Activated naive CD8-positive, alpha-beta T cell treated with anti-CD3 and anti-CD28 coated beads for 36 hours (primary cell): ENCODE measurements at places on chromosomes 5 and 9. TPM values are rescaled to one million over a fixed set of nuclear protein-coding genes. Genes with fewer than 3 reads are reported as not detected.

The TXN gene
- total RNA-seq = 321 TPM

The CXCL14 gene
- not detected for total RNA-seq

The ORM2 gene
- not detected for total RNA-seq

The PCDHA6 gene
- total RNA-seq = not detected

The SVEP1 gene
- not detected for total RNA-seq

The LRRC8A gene
- 19.9 TPM for total RNA-seq

The OBP2B gene
- total RNA-seq = not detected

The PHF2 gene
- total RNA-seq = 15.6 TPM

The PCDHA10 gene
- not detected for total RNA-seq

The PTCH1 gene
- 4.8 TPM for total RNA-seq

The ITGA1 gene
- 9.9 TPM for total RNA-seq

DNA sequence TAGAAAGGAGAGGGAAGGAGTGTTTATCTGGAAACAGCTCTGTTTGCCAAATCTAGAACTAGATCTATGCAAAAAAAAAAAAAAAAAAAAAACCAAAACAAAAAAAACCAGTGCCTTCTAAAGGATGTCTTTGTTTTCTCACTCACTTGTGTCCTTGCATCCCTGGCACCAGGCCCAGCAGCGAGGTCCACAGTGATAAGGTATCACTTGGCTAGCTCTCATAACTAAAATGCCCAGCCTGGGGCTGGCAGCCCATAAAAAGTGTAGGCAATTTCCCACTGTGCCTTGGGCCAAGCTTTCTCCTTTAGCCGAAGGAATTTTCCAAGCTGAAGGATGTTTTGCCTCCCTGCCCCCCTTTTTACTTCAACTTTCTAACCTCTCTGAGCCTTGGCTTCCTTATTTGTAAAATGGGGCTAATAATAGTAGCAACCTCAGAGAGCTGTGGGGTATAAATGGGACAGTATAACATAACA, 20.8 kb downstream of the RGS3 start:
- DNase-seq = no peak

DNA sequence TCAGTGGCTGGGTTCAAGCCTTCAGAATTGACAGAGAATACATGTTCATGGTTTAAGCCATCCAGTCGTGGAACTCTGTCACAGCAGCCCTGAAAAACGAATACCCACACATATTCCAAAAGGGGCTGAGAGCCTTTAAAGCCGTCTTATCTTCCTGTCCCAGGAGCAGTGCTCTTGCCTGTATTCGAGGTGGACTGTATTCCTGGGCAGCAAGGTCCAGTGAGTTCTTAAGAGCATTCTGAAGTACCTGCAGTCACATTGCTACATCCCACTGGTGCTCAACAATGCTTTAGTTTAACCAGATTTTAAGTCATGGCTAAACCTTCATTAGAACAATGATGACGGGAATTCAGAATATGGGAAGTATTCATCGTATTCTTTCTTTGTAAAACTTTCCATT, 380.7 kb upstream of the KLF4 start:
- no peak for DNase-seq

GRCh38 chr5:86460519-86460918, 157.2 kb upstream of the COX7C start:
- no peak for DNase-seq

DNA sequence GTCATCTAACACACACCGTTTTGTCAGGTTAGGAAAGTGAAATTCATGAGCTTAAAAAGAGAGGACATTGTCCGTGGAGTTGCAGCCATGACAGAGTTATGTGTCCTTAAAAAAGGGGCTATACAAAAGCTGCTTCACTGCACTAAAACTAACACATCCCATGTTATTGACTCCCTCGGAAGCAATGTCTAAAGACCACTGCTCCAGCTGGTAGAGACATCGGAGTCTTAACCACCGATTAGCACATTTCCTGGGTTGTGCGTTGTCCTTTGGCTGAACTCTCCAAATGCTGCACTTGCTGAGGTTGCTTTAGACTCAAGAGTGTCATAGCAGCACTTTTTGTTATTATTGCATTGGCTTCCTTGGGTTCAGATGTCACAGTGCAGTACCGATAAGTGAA, 128.3 kb upstream of the C9orf72 start:
- DNase-seq = no peak

GRCh38 chr9:27094640-27095298, 14.3 kb upstream of the TEK start:
- DNase-seq = no peak

DNA sequence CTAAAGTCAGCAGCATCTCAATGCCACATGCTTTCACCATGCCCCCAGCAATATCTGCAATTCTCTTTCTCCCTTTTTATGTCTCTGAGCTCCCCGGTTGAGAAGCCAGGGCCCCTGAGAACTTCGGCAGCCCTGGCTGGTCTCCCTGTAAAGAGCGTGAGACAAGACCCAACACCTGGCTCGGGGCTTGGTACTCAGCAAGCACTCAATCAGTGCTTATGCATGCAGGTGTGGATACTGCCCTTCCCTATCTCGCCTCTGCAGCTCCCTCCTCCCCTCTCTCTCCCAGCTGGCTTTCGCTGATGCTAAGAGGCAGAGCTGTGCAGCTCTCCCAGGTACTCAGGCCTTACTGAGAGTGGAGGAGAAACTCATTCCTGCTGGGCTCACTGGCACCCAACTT, 41.7 kb upstream of the AKNA start:
- DNase-seq = no peak

DNA sequence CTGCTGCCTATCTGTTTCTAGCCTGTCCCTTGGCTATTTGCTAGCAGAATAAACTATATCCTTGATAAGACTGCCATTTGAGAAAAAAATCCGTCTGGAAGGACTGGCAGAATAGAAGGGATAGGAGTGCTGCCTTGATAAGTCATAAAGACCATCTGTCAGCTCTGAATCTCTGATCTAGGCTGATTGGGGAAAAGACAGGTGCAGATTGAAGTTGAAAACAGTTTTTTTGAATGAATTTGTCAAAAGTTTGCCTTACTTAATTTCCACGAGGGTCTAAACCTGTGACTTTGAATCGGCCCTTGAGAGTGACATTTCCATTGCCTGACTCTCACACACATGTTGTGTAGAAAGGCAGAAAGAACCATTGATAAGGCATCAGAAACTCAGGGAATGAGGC, 218.6 kb downstream of the MAN2A1 start:
- no peak for DNase-seq

GRCh38 chr5:55471468-55471867, 63.3 kb downstream of the PLPP1 start:
- DNase-seq = no peak

DNA sequence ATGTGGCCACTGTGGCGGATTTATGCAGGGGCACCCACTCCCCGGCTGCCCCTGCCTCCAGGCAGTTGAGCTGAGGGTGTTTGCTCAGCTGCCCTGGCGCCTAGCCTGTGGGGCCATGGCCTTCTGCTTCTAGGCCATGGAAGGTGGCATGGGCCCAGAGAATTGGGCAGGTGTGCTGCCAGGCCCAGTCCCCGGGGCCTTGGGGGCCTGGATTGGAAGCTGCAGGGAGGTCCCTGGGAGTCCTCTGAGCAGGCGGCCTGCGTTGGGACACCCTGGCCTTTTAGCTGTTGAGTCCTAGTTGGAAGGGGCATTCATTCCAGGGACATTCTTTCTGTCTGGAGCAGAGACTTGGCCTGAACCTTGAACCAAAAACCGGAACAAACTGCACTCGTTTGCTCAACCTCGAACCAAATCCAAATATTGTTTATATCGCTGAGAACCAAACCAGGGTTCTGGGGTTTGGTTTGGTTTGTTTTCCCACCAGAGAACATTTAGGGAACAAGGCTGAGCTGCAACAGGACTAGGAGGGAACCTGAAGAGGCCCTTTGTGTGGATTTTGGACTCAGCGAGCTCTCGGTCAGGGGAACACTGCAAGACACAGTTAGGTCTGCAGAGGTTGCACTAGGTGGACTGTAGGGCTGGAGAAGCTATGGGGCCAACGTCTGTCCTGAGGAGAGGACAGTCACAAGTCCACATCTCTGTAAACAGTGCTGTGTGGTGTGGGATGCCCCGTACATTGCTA, 116.8 kb downstream of the BOD1 start:
- no peak for DNase-seq

GRCh38 chr5:139301808-139302499, 8.4 kb downstream of the MATR3 start:
- no peak for DNase-seq

DNA sequence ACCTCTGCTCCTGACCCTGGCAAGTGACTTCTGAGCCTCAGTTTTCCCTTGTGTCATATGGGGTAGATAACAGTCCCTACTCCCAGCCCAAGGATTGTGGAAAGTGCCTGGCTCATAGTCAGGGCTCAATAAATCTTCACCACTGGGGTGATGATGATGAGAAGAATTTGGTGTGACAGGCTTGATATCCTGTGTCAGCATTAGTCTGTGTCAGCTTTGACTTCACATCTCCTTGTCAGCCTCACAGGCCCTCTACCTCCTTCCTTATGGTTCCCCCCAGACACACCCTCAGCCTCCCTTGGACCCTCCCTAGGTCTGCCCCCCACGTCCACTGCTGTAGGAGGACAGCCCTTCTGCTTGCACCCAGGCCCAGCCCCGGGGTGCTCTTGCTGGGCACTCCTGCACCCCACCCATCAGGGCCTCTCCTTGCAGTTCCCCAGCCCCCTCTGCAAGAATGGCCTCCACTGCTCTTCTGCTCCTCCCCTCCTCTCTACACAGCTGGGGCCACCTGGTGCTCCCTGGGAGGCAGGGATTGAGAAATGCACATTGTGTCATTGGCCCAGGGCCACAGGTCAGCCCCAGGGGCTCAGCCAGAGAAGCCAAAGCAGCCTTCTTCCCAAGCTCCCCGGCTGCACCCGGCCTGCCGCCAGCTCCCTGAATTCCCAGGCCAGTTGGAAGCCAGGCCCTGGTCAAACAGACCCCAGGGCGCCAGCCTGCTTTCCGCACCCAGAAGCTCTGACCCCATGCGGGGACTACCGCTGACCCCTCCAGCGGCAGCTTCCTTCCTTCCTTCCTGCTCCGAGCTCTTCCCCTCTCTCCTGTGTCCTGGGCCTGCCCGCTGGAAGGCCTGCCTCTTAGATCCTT, 7.7 kb downstream of the FGFR4 start:
- no peak for DNase-seq

DNA sequence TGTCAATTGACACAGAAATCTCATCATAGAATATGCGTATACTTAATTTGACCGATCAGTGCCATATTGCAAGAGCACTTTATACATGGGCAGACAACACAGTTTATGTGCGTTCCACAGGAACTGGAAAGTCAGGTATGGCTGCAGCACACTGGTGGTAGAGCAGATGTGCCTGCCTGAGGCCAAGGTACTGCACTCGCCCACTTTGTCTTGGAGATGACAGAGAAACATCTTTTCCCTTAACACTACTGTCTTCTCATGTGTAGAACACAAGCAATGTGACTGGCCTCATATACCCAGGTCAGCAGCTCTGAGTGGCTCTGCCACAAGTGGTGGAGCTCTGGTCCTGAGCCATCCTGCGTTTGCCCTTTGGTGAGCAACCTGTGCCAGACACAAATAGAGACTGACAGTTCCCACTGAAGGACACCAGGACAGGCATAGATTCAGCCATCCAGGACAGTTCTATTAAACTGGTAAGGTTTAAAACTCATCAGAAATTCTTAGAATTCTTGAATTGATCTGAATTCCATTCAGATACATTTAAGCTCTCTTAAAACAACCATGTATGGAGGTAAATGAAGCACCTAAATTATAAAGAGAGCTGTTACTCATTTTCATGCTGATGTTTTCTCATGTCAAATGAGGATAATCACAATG, 21.0 kb upstream of the PPP2CA start:
- no peak for DNase-seq

GRCh38 chr5:159040181-159040580, 59.5 kb downstream of the EBF1 start:
- no peak for DNase-seq

- no peak for DNase-seq
Observed at GRCh38 chr5:59390074-59390659, 503.4 kb downstream of the PDE4D start.

DNA sequence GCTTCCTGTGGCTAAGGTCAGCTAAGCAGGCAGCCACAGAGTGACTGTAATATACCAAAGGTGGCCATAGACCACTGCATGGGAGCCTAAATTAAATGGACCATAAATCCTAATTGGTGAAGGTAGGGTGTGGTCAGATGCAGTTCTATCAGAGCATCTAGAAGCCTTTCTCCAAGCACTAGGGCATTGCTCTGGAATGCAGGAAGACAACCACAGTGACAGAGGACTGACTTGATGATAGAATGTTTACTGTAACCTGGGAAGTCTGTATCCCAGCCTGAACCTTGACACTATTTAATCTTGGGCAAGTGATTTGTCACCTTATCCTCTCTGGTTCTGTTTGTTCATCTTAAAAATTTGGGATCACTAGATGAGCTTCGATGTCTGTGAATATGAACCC, 2.3 kb downstream of the FBXO38 start:
- no peak for DNase-seq

- no peak for DNase-seq
Observed at GRCh38 chr9:38006163-38006562, 62.9 kb downstream of the SHB start.

GRCh38 chr5:112534611-112535255, 115.7 kb upstream of the EPB41L4A start:
- no peak for DNase-seq

GRCh38 chr5:123036391-123037103, at the start of gene PPIC:
Gene PPIC, minus strand, starts transcription at chr5:123036725. Its CDS starts 100 bp downstream, at chr5:123036625.
- DNase-seq = peak; percentile 18

DNA sequence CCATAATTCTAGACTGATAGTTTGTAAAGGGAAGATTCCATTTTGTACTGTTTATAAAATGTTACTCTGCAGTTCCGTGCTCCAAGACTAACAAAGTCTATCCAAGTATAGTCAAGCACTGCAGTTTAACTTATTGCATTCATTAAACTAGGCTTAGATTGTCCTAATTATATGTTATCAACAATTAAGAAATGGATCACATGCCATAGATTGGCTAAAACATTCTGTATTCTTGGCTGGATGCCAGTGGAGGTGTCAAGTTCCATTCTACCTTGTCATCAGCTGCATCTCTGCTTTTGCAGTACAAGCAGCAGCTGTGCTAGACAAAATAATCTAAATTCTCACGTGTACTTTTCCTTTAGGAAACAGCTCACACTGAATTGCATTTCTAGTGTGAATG, 69.4 kb upstream of the MEF2C start:
- no peak for DNase-seq

DNA sequence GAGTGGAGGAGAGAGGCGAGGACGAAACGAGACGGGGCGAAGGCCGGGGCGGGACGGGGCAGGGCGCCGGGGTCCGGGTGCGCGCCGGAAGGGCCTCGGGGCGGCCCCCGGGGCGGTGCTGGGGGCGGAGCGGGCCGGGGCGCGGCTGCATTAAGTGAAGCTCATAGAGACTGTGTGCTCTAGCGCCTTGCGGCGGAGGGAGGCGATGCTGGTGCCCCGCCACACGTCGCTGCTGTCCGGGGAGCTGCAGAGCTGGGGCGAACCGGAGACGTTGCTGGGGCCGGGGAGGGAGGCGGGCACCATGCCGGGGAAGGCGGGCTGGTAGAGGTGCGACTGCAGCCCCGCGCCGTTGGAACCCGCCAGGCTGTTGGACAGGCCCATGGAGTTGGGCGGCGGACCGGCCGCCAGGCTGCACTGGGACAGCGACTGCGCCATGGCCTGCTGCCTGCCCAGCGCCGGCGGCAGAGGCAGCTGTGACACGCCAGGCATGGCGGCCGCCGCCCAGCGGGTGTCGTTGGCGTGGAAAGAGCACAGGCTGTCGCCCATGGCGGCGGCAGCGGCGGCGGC, 8.3 kb downstream of the OTP start:
- DNase-seq = peak; percentile 68
